ENCODE measurements at places on chromosomes 13 and 19. TPM values are rescaled to one million over a fixed set of nuclear protein-coding genes. Genes with fewer than 3 reads are reported as not detected.

- DNase-seq = no peak
Measured at GRCh38 chr13:86095351-86095750, 296.1 kb upstream of the SLITRK6 start.

DNA sequence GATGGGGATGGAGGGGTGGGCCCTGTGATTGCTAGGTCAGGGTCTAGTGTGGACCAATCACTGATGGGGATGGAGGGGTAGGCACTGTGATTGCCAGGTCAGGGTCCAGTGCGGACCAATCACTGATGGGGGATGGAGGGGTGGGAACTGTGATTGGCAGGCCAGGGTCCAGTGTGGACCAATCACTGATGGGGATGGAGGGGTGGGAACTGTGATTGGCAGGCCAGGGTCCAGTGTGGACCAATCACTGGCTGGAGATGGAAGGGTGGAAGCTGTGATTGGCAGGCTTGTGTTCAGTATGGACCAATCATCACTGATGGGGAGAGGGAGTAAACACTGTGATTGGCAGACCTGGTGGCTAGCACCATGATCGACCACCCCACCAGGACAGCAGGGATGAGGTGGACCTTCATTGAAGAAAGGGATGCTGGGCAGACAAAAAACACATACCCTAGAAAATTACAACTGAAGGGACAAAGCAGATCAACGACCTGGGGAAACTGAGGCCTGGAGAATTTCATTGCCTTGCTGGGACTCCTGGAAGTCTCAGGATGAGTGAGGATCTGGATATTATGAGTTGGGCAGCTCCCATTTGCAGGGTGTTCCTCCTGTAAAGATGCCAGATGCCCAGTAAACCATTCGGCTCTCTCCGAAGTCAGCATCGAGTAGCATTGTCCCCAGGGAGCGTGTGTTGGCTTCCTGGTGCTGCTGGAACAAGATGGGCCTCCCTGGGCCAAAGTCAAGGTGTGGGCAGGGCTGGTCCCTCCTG lies 15.5 kb downstream of the TMPRSS9 start:
- no peak for DNase-seq

DNA sequence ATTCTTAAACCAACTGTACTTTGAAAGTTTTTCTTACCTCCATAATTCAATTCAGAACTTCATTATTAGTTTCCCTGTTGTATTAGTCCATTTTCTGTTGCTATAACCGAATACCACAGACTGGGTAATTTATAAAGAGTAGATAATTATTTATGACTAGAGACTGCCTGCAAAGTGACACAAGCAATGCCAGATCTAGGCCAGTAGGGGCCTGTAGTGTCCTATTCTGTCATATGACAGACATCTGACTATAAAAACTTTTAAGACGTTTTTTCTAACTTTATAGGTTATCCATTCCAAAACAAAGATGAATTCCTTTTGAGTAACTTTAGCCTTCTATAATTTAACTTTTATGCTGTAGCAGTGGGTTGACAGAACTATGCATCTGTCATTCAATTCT lies 2783.8 kb downstream of the PCDH9 start:
- DNase-seq = no peak

- DNase-seq = no peak
Measured at GRCh38 chr13:43872181-43872580, 7.4 kb downstream of the CCDC122 start.

DNA sequence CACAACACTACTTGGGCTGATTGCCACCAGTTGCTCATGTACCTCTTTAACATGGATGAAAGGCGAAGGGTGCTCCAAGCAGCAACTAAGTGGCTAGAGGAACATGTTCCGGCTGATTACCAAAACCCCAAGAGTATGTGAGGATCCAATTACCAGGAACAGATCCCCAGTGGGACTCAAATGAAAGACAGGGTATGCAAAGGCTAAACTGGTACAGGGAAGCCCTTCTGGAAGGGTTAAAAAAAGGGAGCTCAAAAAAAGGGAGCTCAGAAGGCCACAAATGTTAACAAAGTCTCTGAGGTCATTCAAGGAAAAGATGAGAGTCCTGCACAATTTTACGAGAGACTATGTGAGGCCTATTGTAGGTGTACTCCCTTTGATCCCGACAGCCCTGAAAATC lies 604.7 kb downstream of the UQCRFS1 start:
- no peak for DNase-seq

DNA sequence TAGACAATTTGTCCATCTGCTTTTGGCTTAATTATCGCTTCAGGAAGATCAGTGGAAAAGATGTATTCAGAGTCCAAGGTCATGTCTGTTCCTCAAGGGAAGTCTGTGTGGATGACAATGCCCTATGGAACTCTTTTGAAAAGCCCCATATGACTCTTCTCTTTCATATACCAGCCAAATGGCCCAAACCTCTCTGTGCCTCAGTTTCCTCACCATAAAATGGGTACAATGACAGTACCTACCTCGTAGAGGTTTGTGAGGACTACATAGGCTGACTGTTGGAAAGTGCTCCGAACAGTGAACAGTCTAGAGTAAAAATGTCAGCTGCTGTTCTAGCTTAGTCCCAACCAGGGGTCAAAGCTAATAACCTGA lies 104.6 kb downstream of the COL4A2 start:
- no peak for DNase-seq

- DNase-seq = no peak
Measured at GRCh38 chr13:112940236-112940635, 28.8 kb upstream of the MCF2L start.

DNA sequence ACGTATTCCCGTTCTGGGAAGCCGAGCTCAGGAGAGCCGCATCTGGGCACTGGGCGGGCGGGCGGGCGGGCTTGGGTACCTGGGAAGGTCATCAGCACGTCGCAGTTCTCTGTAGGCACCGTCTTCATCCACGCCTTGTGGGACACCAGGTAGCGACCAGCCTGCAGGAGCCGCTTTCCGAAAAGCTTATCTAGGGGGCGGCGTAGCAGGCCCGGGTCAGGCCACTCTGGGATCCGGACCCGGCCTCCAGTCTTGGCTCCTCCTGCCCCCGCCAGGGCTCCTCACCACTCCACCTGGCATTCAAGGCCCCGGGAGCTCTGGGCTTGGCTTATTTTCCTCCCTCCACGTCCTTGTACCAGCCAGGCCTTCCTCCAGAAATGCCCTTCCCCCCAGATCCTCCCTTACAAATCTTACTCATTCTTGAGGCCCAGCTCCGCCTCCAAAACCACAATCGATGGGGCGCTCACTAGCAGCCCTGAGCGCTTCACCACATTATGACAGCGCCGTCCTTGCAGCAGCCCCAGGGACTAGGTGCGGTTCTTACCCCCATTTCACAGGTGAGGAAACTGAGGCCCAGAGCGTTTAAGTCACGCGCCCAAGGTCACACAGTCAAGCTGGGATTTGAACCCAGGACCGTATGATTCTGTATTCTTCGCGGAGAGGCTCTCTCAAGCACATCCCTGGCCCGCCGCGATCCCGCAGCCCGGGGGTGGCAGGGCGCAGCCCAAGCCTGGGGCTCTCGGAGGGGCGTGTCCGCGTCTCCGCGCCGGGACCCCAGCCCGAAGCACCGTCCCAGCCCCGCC lies 843 bp downstream of the ANO8 start:
- no peak for DNase-seq

- no peak for DNase-seq
Measured at GRCh38 chr19:14582894-14583340, at the start of gene CLEC17A. Gene CLEC17A (plus strand): TSS chr19:14583084. CDS start chr19:14583161, 77 bp downstream.

DNA sequence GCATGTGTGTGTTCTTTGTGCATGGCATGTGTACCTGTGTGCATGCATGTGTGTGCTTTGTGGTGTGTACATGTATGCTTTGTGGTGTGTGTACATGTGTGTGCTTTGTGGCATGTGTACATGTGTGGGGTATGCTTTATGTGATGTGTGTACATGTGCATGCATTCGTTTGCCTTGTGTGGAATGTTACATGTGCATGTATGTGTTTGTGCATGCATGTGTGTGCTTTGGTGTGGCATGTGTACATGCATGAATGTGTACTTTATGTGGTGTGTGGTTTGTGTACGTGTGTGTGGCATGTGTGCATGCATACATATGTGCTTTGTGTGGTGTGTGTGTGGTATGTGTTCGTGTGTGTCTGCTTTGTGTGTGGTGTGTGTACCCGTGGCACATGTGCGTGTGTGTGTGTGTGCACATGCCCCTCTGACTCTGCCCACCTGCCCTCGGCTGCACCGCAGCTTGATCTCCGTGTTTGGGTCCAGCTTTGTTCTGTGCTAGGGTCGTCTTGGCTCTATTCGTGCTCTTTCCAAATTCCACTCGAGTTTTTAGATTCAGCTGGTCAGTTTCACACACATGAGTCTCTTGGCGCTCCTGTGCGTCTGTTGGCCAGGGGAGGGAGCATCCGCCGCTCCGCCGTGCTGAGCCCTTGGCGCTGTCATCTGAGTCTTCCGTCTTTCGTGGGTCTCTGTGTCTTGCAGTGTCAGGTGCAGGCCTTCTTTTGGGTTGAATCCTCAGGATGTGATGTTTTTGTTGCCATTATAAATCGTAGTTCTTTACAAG lies 46.5 kb upstream of the TFDP1 start:
- no peak for DNase-seq

DNA sequence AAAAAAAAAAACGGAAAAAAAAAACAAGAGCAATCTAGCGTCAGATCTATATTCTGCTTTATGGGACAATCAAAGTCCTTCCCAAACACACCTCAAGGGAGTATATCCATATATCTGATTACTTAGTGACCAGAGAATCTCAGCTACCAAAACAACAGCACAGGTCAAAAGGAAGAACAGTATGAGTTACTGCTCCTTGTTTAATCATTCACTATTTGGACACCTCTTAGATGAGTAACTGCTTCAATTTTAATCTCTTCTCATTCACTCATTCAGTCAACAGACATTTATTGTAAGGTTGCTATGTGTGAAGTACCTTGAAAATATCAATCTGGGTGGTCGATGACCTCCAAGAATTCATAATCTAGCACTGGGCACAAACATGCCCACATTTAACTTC lies 193.2 kb downstream of the IRS2 start:
- no peak for DNase-seq

- no peak for DNase-seq
Measured at GRCh38 chr13:84651288-84651687, 769.0 kb upstream of the SLITRK1 start.

DNA sequence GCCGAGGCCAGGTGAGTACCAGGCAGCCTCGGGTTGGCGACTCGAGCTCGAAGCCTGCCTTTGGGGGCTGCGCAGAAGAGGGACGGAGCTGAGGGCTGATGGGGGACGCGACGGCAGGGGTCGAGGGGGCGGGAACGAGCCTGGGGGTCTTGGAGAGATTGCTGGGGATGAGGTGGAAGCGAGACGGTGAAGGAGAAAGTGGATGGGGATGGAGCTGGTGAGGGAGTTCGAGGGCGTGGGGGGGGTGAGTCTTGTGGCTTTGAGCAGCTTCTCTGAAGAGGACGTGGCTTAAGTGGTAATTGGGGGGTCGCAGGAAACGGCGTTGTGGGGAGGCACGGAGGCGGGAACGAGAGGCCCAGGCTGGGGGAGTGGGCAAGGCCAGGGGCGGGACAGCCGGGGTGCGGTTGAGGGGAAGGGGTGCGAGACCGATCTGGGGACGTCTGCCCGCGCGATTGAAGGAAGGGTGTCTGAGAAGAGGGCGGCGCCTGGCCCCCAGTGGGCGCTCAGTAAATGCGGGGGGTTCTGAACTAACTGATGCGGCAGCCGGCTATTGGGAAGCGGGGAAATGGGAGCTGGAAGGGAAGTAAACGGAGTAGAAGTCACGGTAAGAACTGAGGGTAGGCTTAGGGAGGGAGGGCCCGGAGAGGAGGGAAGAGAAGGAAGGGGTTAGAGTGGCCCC lies 426 bp downstream of the MYO9B start:
- DNase-seq = no peak

LCP1 gene
- 0.71 TPM for total RNA-seq

EPS8L1 gene
- total RNA-seq = 114 TPM

ERICH6B gene
- total RNA-seq = not detected

PGLYRP1 gene
- total RNA-seq = not detected

CACNA1A gene
- 190 TPM for total RNA-seq

RFPL4AL1 gene
- 0.96 TPM for total RNA-seq

SHD gene
- total RNA-seq = 254 TPM

ACER1 gene
- not detected for total RNA-seq
